ENCODE measurements at places on chromosomes 6 and 20.
A peak's percentile ranks its signal among the peaks of the same experiment; 100 is the strongest.

- DNase-seq = no peak
Measured at GRCh38 chr20:3510110-3510509, 39.3 kb downstream of the ATRN start.

DNA sequence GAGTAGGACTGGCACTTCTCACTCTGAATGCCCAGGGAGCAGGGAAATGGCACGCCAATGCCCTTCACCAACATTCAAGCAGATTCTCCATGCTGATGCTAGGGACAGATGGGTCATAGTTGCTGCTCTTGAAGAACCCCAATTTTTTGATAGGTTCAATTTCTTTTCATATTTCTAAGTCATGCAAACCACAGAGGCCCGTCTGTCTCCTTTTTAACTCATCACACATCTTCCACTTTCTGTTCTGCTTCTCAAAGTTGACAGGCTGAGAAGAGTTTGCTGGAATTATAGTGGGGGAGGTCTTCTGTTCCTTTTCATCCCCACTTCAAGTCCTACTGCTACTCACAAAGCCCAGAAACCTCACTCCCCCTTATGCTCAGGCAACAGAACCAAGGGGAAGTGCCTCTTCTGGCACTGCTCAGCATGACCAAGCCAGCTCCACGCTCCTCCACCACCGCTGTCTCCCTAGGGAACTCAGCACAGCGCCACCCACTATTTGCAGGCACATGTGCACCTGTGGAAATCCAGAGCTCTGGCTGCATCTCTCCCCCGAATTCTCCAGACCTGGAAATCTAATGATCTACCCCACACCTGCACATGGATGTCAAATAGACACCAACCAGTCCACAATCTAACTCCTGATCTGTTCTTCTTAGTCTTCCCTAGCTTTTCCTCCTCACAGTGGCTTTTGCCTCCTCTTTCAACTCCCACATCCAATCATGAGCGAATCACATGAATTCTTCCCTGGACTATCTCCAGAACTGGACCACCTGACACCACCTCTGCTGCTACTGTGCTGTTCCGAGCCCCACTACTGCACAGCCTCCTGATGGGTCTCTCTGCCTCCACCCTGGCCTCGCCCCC is 10.7 kb downstream of the ZBTB24 start:
- no peak for DNase-seq

DNA sequence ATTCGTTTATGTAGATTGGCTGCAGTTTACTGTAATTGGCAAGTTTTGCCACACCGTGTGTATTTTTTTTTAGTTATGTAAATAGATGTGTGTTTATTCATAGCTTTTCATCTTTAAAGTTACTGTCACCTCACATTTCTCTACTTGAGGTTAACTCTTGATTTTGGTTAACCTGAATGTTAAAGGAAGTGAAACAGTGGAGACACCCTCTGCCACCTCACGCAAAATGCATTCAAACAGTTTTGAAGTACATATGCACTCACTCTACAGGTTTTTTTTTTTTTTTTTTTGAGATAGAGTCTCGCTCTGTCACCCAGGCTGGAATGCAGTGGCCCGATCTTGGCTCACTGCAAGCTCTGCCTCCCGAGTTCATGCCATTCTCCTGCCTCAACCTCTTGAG is 17.7 kb downstream of the OR2A4 start:
- no peak for DNase-seq

GRCh38 chr20:63114693-63115311 is 101.1 kb downstream of the YTHDF1 start:
- DNase-seq = no peak

GRCh38 chr6:25016014-25016720 is 80.4 kb upstream of the RIPOR2 start:
- no peak for DNase-seq

- no peak for DNase-seq
Measured at GRCh38 chr6:139970591-139970991, 596.1 kb upstream of the CITED2 start.

GRCh38 chr6:116411284-116411623 is 40.5 kb downstream of the DSE start:
- DNase-seq = no peak

- DNase-seq = no peak
Measured at GRCh38 chr6:11410539-11411307, 126.8 kb upstream of the TMEM170B start.

- no peak for DNase-seq
Measured at GRCh38 chr6:157020398-157020797, 243.2 kb downstream of the ARID1B start.

- peak; percentile 62 for DNase-seq
Measured at GRCh38 chr20:39960522-39961428, 728.3 kb downstream of the MAFB start.

DNA sequence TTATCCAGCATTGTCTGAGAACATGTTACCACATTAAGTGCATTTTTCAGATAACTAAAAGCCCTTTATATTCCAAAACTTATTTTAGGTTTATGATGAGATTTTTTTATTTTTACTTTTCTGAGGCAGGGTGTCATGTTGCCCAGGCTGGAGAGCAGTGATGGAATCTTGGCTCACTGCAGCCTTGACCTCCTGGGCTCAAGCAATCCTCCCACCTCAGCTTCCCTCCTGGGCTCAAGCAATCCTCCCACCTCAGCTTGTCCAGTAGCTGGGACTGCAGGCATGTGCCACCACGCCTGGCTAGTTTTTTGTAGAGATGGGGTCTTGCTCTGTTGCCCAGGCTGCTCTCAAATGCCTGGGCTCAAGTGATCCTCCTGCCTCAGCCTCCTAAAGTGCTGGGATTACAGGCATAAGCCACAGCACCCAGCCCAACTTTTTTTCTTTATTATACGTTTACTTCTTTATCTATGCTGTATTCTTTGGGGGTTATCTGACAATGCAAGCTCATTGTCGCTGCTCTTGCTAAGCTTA is 6.2 kb downstream of the DYNLT1 start:
- DNase-seq = no peak

- no peak for DNase-seq
Measured at GRCh38 chr20:9040863-9041524, 27.9 kb upstream of the PLCB4 start.

GRCh38 chr20:63079971-63080370 is 73.2 kb upstream of the BHLHE23 start:
- no peak for DNase-seq

DNA sequence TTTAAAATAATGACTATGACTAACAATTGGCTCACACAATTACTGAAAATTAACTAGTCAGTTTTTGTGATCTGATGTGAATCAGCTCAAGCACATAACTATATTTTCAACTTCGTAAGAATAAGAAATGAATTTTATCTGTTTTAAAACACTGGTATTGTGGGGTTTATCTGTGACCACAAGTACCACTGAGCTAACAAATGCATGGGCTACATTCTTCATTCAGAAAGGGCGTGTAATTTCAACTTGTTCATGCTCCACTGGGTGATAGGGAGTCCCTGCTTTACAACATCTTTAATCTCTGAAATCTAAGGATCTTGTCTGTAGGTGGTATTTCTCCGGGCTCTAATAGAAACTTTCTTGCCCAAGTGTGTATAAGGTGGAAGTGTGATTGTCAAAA is 1311.5 kb upstream of the GJE1 start:
- no peak for DNase-seq

GRCh38 chr6:10580570-10580969 is 59.4 kb downstream of the GCNT2 start:
- DNase-seq = no peak

- no peak for DNase-seq
Measured at GRCh38 chr6:145036236-145036635, 699.1 kb downstream of the EPM2A start.

DNA sequence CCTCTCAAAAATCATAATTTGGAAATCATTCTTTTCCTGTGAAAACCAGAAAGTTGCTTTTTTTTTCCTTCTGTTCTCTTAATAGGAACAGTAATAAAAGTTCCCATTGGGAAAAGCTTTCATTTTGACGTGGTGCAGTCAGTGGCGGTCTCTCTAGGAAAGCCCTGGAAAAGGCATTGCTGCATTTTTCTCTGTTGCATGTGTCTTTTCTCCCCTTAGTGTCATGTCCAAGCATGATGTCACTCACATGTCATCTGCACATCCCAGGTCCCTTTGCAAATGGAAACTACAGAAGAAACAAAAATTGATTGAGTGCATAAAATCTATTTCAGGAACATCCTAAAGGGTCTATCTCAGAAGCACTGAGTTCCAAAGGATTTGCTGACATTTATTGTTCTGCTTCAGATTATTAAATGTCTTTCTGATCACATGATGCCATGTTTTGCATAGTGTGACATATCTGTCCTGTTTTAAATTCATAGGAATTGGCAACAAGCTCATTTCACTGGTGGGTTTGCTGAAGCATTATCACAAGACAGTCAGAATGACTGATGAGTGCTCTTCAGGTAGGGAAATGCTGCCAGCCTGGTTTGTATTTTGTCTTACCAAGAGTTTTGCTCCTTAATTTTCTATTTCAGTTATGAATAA is 208.7 kb downstream of the SOX4 start:
- DNase-seq = no peak

Measured in right forelimb (tissue), 1 donor.